Activated naive CD4-positive, alpha-beta T cell treated with anti-CD3 and anti-CD28 coated beads, Interleukin-2, amount 50 U/mL, for 16 hours (primary cell): ENCODE measurements at places on chromosomes 2 and 18.

- DNase-seq, result no peak
These were observed 301.1 kb downstream of the ERBB4 start for GRCh38 chr2:212237350-212238095.

GRCh38 chr2:207289295-207290018 lies 123.7 kb upstream of the KLF7 start:
- DNase-seq, result no peak

DNA sequence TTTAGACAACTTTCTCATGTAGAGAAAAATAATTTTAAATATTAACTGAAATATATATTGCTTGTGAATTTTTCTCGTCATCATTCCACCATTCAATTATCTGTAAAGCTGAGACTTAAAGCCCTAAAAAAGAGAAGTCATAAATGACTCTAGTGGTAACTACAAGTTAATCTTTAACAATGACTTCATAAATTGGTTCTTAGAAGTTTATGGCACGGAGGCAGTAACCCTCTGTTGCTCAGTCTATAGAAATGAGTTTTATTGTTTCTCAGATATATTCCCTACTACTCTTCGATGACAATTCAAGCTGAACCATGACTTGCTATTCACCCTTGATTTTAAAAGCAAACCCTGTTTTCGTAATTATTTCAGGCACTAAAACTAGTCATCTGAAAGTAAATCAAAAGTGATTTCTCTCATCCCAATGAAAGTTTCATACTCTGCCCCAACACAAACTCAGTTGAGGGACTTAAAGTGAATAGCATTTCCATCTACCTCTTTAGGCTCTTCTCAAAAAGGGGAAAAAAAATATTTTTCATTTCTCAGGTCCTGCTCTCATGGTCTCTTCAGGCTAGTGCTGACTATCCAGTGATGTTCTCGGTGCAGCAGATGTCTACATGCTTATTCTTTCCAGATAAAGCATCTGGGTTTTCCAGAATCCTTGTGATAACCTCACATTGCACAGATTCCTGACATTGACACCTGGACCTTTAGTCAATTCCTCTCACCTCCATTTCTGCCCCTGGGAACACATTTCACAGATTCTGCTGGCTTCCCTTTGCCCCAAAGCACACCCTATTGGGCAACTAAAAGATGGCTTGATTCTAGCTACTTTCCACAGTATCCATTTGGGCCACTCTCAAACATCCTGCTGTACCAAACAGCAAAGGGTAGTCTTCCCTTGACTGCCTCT lies 207.8 kb upstream of the LRATD1 start:
- no peak for DNase-seq

DNA sequence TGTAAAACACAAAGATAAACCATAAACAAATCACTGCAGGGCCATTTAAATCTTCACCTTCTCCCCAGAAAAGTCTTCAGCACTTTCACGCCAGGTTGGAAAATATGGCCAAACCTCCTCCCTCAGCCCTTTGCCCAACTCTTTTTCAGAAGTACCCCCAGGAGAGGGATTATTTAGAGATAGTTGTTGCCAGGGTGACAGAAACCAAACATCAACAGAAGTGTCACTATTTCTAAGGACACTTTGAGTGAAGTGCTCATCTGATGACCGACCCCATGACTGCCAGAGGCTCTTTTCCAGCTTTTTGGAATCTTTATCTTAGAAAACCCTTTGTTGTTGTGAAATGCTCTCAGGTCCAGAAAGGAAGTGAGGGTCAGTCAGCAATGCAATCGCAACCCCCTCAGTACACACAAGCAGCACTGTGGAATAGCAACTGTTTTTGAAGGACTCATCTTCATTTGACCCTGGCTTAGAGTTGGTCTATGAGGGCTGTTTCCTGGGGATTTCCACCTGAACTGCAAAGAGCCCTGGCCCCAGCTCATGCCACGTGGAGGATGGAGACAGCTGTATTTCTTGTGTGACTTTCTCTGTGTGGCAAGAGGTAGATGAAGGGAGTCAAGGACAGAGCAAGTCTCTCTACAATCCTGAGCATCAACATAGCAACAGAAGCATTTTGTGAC lies 114.0 kb upstream of the STON1 start:
- DNase-seq, result no peak

DNA sequence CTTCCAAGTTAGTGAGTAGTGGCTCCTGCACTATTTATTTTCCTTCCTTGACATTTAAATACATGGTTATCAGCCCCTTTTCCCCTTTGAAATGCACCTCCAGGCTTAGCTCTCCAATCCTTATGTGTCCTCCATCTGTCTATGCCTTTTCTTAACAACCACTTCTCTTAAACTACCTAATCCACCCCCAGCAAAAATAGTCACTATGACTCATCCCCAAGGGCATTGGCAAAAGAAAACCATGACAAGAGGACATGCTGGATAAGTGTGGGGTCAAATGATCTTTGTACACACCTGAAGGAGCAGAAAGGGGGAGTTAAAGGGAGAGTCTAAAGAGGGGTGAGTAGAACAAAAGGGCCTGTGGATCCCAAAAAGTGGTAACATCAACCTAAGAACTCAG lies 127.2 kb downstream of the ANKRD44 start:
- no peak for DNase-seq

- no peak for DNase-seq
These were observed 204.6 kb downstream of the SH3RF3 start for GRCh38 chr2:109333414-109334210.

DNA sequence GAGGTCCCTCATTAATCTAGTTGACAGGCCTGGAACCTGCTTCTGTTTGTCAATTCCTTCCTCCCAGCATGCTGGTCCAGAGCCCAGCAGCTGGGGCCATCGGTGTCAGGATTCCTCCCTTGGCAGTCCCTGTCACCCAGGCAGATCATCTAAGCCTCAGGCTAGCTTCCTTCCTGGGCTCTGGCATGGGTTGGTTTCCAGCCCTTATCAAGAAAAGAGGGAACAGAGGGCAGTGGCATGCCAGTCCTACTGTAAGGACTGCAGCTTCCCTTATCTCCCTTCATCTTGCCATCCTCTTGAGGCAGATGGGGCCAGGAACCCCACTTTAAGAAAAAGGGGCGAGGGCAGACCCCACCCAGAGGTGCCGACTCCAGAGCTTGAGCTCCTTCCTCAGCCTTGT lies 10.9 kb upstream of the KCNK3 start:
- no peak for DNase-seq

GRCh38 chr2:4258563-4258962 lies 555.2 kb downstream of the DCDC2C start:
- no peak for DNase-seq

- DNase-seq, result no peak
These were observed 195.9 kb downstream of the SH3RF3 start for GRCh38 chr2:109324861-109325260.

DNA sequence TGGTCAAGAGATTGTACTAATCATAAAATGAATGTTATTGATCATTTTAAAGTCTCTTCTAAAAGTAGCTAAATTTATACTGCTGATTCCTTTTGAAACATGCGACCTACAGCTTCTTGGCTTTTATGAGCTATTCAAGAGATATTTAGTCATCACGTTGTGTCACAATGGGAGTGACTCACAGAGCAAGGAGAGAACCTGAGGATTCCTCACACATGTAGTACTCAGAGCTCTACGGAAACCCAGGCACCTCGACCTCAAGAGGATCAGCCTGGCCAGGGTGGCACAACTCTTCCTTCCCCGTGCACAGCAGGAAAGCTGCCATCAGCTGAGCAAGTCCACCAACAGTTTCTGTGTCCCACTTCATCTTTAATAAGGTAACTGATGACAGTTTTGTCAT lies at the start of gene DHRS9:
Gene DHRS9 (plus strand): TSS at position 223 of the 400 bp plus-strand sequence. CDS start 12,019 bp downstream, outside the sequence.
- DNase-seq, result no peak

- no peak for DNase-seq
These were observed 24.2 kb downstream of the TET3 start for GRCh38 chr2:74008761-74009395.

GRCh38 chr2:26316845-26317244 lies 29.1 kb upstream of the SELENOI start:
- DNase-seq, result no peak

DNA sequence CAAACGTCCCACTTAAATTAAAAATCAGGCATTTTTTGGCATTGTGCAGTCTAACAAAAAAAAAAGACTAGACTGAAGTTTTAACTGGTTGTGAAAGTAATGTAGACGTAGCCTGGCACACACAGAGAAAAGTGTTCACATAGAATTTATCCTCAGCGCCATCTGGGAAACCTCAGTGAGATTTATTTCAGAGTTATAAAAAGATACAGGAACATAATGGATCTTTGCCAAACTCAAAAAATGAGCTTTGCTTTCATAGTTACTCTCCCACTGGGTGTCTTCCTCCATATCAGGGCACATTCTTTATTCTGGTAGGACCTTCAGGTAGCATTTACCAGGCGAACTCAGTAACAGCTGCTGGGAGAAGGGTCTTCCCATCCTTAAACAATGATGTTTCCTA lies 532.4 kb upstream of the SALL3 start:
- no peak for DNase-seq

DNA sequence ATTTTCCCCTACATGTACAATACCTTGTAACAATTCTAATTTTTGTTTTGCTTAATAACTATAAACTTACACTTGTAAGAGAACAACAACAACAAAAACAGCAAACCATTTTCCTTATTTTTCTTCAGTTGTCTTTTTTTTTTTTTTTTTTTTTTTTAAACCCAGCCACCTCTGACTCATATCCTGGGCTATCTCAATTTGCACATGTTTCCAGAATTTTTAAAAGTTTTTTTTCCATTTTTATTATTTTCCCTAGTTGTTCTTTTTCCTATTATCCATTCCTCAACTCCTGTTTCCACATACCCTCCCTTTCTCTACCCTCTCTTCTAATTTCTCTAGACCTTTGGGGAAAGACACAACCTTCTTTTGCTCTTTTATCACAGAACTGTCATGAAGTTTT lies 112.5 kb downstream of the EFEMP1 start:
- DNase-seq, result no peak

GRCh38 chr2:158658396-158658795 lies 136.7 kb upstream of the DAPL1 start:
- DNase-seq, result no peak

DNA sequence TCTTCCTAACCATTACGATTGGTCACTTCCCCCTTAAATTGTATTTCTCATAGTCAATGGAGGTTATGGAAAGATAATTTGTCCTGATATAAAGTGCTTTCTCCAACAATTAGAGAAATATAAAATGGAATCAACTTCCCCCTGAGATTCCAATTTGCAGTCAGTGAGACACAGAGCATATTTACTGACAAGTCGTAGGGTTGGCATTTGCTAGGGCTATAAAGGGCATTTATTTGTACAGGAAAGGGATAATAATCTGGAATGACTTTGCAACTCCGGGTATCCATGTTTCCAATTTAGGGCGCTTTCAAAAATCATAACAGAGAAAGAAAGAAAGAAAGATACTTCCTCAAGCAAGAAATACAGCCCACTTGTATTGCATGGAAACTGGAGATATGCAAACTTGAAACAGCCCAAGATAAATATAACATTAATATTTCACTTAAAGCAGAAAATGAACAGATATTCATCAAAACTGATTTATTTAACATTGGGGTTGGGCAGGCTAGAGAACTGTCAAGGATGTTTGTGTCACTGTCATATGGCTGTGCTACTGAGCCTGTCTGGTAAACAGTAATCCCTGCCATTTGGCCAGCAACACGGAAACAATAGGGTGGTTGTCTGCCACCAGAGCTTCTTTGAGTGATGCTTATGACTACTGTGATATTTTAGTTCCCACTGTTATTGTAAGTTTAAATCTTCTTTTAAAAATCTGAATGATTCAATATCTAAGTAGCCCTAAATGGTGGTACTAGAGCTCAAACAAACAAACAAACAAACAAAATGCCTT lies 621.8 kb downstream of the LRP1B start:
- no peak for DNase-seq

DNA sequence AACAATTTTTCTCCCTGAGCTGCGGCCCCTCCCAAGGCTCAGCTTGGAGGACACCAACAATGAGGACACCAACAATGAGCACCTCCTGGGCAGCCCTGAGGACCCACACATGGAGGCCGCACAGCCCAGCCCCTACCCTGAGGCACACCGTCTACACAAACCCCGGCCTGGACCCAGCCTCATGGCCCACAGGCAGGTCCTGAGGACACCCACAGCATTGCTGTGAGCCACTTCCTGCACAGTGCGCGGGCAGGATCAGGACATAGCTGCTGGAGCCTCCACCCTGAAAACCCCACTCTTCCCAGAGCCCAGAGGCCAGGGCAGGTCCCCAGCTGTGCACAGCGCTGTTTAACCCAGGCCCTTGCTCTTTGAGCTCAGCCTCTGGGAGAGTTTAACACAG lies 194.3 kb downstream of the RTP5 start:
- DNase-seq, result no peak

DNA sequence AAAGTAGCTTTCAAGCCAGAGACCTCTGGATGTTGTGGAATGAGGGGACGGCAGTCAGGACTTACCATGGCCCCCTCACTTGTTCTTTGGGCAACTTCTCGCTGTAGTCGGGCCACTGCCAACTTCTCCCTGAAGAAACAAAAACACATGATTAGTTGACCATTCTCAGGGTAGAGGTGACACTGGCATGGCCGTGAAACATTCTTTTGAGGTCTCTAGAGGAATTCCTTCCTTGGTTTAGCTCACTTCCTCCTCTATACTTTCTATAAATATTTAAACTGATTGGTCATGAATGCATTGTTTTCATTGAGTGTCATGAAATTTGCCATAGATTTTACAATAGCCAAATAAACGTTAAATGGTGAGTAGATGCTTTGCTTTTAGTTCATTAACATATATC lies 354.6 kb downstream of the NCKAP5 start:
- DNase-seq, result no peak

DNA sequence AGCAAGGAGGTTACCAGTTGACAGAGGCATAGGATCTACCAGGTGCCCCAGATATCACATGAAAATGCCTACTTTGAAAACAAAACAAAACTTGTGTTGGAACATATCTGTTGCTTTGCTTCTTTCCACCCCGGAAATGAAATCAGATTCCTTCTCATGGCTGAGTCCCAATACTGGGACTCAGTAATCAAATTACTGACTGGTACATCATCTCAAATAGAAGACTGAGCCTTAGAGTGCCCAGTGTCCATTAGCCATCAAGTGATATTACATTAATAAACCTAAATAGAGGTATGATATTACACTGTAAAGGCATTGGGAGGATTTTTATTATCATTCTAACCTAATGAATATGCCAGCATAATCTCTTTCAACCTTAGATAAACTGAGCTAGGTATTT lies 48.6 kb upstream of the MSTN start:
- no peak for DNase-seq

- no peak for DNase-seq
These were observed 317.1 kb upstream of the CWC22 start for GRCh38 chr2:180324182-180324581.

DNA sequence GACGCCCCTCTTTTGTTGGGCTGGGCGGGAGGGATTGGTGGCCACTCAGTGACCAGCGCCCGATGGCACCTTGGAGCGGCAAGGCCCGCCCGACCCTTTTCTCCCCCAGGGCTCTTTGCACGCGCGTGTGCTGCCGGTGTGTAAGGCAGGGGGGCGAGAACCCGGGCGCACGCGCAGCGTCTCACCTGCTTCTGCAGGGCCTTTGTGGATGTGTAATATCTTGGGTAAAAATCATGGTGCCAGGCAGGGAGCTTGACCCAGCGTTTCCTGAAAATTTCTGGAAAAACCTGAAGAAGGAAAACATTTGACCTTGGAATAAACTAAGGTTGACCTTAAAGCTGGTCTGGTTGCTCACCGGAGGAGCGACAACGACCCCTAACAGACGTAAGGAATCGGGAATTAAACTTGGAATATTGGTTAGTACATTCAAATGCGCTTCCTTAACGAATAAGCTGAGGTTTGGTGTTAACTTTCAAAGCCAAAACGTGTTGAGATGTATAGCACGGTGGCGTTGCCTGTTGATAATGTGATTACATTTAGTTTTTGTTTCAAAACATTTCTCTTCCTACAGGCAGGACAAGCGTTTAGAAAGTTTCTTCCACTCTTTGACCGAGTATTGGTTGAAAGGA lies 438 bp downstream of the HSPE1 start:
- no peak for DNase-seq
